Endothelial cell of umbilical vein (primary cell): ENCODE measurements at places on chromosomes 6 and 20. TPM values are rescaled to one million over a fixed set of nuclear protein-coding genes. Genes with fewer than 3 reads are reported as not detected.

DNA sequence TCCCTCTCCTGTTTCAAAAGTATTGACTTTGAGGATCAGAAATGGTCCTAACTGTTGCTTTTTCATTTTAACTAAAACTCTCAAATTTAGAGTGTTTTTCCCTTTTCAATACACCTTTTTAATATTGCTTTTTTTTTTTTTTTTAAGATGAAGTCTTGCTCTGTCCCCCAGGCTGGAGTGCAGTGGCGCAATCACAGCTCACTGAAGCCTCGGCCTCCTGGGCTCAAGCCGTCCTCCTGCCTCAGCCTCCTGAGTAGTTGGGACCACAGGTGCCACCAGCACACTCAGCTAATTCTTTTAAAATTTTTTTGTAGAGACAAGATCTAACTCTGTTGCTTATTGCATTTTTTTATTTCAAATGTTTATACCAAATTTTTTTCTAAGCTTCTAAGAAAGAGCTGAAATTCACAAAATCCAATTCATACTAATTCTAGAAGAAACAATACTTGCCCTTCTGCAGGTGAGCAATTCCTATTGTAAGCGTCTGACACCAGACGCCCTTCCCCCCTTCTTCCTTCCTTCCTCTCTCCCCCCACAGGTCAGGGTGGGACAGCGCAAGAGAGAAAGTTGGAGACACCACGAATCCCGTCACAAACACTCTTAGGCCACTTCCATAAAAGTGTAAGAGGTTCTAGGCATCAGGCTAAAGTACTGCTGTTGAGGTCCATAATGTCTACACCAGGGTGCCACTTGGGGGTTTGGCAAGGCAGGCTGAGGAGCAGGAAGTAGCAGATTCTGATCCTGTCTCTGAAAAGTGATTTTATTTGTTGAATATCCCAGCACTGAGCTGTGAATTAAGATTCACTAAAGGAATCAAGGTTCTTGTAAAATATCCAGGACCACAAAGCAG, 12.8 kb downstream of the DLL1 start:
- DNase-seq, result no peak

DNA sequence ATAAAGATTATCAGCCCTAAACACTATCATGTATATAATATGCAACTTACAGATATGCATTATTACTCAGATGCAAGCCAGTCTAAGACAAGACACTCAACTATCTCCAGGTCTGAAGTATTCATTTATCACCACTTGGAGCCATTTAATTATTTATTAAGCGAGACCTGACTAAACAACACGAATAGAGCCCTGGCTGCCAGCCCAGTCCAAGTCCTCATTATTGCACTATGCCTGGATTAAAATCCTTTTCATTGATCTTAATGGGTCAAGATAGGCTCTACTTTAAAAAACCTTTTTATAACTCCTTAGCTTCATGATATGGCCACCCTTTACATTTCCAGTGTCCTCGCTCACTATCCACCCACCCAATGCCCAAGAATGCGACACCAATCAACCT, 183.1 kb upstream of the MARCKS start:
- no peak for DNase-seq

- no peak for DNase-seq
These were observed 6.2 kb upstream of the COL12A1 start for GRCh38 chr6:75211920-75212590.

GRCh38 chr6:46072866-46073265, 56.9 kb upstream of the ENPP4 start:
- DNase-seq, result no peak

- DNase-seq, result no peak
These were observed 155.1 kb upstream of the TNFAIP3 start for GRCh38 chr6:137711972-137712371.

- DNase-seq, result no peak
These were observed 26.0 kb upstream of the LIN28B start for GRCh38 chr6:104930939-104931338.

- no peak for DNase-seq
These were observed 10.6 kb upstream of the STX16 start for GRCh38 chr20:58640446-58640845.

- DNase-seq, result no peak
These were observed 4.0 kb downstream of the DCDC2 start for GRCh38 chr6:24353861-24354260.

GRCh38 chr20:13755809-13756208, 28.9 kb downstream of the ESF1 start:
- DNase-seq, result no peak

GRCh38 chr6:79868098-79868722, 79.1 kb downstream of the ELOVL4 start:
- DNase-seq, result peak; percentile 81

DNA sequence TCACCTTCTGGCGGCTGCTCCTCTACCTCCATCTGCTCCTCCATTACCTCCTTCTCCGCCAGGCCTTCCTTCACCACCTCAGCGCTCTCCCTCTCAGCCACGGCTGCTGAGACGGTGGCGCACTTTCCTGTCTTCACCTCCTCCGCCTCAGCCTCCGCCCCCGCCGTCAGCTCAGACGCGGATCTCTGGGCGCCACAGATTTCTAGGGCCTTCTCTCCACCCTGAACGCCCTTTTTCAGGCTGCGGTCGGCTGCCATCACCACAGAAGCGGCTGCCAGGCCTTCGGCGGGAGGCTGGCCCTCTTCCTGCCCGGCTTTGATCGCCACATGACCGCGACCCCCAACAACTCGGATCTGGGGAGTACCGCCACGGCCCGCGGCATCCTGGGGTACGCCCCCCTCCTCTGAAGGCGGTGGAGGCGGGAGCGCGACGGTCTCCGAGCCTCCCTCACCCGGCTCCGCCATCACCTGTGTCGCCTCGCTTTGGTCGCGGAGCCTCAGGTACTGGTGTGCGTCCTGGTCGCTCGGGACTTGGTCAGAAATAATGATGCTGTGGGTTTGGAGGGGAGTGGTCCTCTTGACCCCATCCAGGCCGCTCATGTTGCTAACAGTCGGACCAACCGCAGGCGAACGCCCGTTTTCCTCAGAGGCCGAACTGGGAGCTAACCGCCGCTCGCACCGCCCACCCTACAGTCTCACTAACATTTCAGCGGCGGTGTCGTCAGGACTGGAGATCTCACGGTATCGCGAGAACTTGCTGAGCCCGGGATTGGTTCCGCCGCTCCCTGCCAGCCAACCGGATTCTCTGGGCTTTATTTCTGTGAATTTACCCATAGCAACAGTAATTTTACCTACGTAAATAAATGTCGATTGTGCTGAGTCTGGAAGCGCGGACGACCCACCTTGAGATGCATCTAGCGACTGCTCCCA, at the start of gene TSPYL1:
Gene TSPYL1 (minus strand): TSS at position 699 of the 929 bp plus-strand sequence. CDS start 100 bp downstream, at position 599.
- peak; percentile 98 for DNase-seq

GRCh38 chr6:130069485-130069884, 51.1 kb downstream of the L3MBTL3 start:
- DNase-seq, result no peak

The C2 gene
- 0.60 TPM in 1 of 2 replicates, not detected in the other for total RNA-seq

The MEI4 gene
- not detected in 2 replicates for total RNA-seq

The GNAS-AS1 gene
- 0.58 and 0.74 TPM in 2 replicates for total RNA-seq

The BPI gene
- total RNA-seq, result not detected in 2 replicates

The ID4 gene
- total RNA-seq, result not detected in 2 replicates

The CRIP3 gene
- not detected in 2 replicates for total RNA-seq

The ELOVL4 gene
- 3.3 and 4.1 TPM in 2 replicates for total RNA-seq
